Activated CD4-positive, alpha-beta T cell treated with anti-CD3 and anti-CD28 coated beads, Interleukin-2, amount 10 ng/mL, durations not matched to agents 7 days and 5 days (primary cell): ENCODE measurements at places on chromosomes 5 and 9.

- H3K27me3 ChIP-seq: no peaks in the 10 kb centered on the region
- no peaks in the 10 kb centered on the region for H3K36me3 ChIP-seq
- no peak overlapping the region for H3K27ac ChIP-seq
- H3K4me3 ChIP-seq: no peak overlapping the region
Observed at GRCh38 chr9:84481636-84482218, 141.2 kb upstream of the SLC28A3 start.

- no peak overlapping the region for H3K4me3 ChIP-seq
- H3K4me1 ChIP-seq: no peaks in the 10 kb centered on the region
- H3K27ac ChIP-seq: no peak overlapping the region
- DNase-seq: no peak
Observed at GRCh38 chr5:122295138-122295537, 16.9 kb upstream of the SNCAIP start.

DNA sequence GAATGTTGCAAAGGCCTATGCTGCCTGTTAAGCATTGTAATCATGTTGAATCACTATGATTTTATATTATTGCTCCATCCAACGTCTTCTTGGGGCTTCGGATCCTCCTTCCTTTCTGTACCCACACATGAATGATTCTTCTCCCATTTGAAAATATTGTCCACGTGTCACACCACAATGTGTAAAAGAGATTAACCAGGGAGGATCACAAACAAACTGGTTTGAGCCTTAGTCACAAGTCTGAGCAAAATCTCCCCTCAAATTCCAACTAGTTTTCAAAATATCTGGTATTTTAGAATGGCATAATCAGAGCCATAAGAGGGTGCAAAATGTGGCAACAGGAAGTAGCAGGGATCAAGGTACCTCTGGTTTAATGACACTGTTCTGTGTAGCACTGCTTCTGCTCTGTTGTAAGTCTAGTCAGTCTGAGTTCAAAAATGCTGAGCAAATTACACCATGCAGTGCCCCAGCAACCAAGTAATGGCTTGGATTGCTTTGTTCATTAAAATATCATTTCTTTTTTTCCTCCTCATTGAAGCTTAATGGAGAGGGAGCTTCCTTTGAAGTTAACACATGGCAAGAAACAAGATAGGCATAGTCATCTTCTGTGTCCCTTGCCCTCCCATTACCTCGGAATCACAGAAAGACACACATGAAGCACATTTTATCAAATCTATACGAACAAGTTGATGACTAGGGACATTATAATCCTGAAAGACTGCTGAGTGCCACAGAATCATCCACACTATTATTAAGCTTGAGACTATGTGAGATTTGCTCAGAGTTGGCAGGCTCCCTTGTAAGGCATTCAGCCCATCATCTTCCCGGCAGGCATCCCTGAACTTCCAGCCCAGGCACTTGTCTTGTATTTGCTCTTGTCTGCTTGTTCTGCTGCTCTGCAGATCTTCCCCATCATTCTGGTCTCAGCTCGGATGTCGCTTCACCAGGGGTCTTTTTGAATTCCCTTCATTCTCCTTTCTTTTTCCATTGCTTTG is 102.0 kb upstream of the PRLR start:
- no peak for DNase-seq
- H3K36me3 ChIP-seq: no peaks in the 10 kb centered on the region
- peaks cover 4% of the 10 kb centered on the region for H3K27me3 ChIP-seq
- H3K27ac ChIP-seq: no peak overlapping the region
- no peaks in the 10 kb centered on the region for H3K4me1 ChIP-seq

DNA sequence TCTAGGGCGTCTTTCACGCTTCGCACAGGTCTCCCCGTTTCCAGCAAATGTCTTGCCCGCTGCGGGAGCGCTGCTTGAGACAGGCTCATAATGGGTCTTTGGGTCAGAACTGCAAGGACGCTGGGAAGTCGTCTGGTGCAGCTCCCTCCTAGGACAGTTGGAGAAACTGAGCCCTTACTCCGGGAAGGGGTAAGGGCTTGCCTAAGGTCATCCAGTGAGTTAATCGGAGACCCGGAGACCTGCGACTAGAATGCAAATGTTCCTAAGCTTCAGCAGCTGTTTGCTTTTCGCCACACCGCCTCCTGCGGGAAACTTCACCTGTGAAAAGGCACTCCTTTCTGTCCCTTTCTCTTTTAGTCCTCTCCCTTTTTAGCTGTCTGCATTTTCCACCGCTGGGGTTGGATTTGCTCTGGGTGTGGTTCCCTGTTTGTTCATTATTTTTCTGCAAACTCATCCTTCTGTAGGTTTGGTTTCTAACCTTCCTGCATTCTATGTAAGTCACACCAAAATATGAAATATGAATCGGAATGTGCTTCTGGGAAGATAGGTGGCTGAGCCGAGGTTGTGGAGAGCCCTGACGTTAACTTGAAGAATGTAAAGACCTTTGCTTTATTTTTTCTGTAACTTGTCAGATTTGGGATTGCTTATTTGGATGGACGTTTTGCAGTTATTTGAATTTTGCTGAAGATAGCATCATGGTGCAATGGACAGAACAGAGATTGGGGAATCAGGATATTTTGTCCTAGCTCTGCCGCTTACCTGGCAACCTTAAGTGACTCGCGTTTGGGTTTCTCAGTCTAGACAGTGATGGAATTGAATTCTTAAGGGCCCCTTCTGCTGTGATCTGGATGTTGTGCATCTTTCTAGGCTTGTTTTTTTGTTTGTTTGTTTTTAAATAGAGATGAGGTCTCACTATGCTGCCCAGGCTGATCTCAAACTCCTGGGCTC is 909 bp downstream of the SLC36A1 start:
- no peaks in the 10 kb centered on the region for H3K36me3 ChIP-seq
- peak overlapping the region; percentile 92 for H3K27ac ChIP-seq
- peak; percentile 20 for DNase-seq
- H3K4me3 ChIP-seq: peak overlapping the region; percentile 87

DNA sequence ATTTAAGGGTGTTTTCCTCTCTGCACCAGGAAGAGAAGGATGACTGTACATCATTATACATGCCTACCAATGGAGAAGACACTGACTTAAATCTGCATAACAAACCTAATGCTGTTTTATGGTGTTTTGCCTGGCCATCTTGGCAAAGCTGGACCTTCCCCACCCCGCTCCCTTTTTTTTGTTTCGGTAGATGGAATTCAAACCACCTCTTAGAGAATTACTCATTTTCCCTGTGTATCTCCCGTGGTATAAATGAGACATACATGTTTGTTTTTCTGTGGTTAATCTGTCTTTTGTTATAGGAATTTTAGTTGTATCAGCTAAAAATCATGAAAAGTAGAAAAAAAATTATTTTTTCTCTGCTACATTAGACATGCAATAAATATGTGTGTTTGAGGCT is 28.8 kb downstream of the IL12B start:
- DNase-seq: no peak
- peaks cover 18% of the 10 kb centered on the region for H3K27me3 ChIP-seq
- peaks cover 11% of the 10 kb centered on the region for H3K36me3 ChIP-seq

- H3K27ac ChIP-seq: no peak overlapping the region
- H3K27me3 ChIP-seq: no peaks in the 10 kb centered on the region
- H3K4me1 ChIP-seq: no peaks in the 10 kb centered on the region
- DNase-seq: no peak
- H3K4me3 ChIP-seq: no peak overlapping the region
Observed at GRCh38 chr9:76223749-76224340, 170.4 kb downstream of the RFK start.

- H3K36me3 ChIP-seq: no peaks in the 10 kb centered on the region
- H3K4me1 ChIP-seq: no peaks in the 10 kb centered on the region
- H3K4me3 ChIP-seq: no peak overlapping the region
- no peak overlapping the region for H3K27ac ChIP-seq
- DNase-seq: no peak
Observed at GRCh38 chr5:54263447-54263846, 46.9 kb downstream of the ARL15 start.

DNA sequence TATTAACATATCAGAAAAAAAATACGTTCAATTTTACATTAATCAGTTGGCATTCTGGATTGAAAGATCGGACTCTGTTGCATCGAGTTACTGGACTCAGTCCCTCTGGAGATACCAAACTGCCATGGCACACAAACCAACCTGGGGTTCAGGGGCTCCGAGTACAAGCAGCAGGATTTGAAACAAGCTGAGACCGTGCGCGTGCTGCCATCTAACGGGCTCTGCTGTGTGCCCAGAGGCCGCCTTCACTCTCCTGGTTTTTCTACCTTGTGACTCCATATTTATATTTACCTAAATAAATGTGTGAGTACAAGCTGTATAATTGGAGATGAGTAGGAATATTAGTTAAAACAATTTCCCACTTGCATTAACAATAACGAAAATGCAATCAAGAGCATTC is 48.2 kb downstream of the ANXA1 start:
- no peaks in the 10 kb centered on the region for H3K36me3 ChIP-seq
- DNase-seq: no peak
- peaks cover 12% of the 10 kb centered on the region for H3K27me3 ChIP-seq
- H3K4me1 ChIP-seq: no peaks in the 10 kb centered on the region

- H3K4me1 ChIP-seq: no peaks in the 10 kb centered on the region
- H3K27ac ChIP-seq: no peak overlapping the region
- H3K36me3 ChIP-seq: no peaks in the 10 kb centered on the region
- DNase-seq: no peak
Observed at GRCh38 chr9:37340961-37341360, 81.5 kb upstream of the GRHPR start.

DNA sequence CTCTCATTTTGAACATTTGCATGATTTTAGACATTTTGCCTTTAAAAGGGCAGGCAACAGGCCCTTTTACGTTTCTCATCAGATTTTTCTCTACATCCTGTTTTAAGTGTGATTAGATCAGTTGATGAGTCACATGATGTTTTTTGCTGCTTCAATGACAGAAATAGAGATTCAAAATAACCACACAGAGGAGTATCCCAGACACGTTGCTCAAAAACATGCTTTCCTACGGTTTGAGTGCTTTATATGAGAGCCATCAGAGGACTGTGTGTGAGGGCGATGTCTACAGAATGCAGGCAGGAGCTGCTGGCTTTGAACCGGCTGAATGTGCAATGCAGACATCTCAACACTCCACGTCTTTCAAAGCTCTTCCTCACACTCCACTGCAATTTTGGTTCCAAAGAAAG is 42.1 kb downstream of the OTULIN start:
- peak; percentile 67 for DNase-seq
- peak overlapping the region; percentile 70 for H3K4me3 ChIP-seq
- H3K27ac ChIP-seq: peak overlapping the region; percentile 98
- no peaks in the 10 kb centered on the region for H3K27me3 ChIP-seq
- peaks cover 79% of the 10 kb centered on the region for H3K4me1 ChIP-seq
- H3K36me3 ChIP-seq: peaks cover 93% of the 10 kb centered on the region

DNA sequence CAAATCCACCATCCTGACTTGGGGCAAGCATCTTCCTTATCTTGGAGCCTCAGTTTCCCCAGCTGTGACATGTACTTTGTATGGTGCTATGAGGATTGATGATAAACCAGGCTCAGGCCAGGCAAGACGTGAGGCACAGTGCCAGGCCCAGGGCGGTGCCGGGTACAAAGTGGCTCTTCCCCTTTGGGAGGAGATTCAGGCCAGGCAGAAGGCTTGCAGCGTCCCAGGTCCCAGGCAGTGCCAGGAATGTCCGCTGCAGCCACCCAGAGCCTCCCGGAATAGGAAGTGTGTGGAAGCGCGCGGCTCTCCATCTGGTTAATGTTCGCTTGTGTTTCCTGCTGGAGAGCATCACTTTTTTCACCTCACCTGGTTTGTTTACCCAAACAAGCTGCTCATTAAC is 12.6 kb upstream of the DENND1A start:
- no peak for DNase-seq
- no peaks in the 10 kb centered on the region for H3K36me3 ChIP-seq
- H3K27ac ChIP-seq: no peak overlapping the region
- H3K4me1 ChIP-seq: no peaks in the 10 kb centered on the region
